ENCODE measurements at places on chromosomes 16 and 17.

DNA sequence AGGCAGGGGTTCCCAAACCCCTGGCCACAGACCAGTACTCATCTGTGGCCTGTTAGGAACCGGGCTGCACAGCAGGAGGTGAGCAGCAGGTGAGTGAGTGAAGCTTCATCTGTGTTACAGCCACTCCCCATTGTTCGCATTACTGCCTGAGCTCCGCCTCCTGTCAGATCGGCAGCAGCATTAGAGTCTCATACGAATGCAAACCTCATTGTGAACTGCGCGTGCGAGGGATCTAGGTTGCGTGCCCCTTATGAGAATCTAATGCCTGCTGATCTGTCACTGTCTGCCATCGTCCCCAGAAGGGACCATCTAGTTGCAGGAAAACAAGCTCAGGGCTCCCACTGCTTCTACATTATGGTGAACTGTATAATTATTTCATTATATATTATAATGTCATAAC is 25.1 kb upstream of the RMI2 start:
- DNase-seq: no peak

DNA sequence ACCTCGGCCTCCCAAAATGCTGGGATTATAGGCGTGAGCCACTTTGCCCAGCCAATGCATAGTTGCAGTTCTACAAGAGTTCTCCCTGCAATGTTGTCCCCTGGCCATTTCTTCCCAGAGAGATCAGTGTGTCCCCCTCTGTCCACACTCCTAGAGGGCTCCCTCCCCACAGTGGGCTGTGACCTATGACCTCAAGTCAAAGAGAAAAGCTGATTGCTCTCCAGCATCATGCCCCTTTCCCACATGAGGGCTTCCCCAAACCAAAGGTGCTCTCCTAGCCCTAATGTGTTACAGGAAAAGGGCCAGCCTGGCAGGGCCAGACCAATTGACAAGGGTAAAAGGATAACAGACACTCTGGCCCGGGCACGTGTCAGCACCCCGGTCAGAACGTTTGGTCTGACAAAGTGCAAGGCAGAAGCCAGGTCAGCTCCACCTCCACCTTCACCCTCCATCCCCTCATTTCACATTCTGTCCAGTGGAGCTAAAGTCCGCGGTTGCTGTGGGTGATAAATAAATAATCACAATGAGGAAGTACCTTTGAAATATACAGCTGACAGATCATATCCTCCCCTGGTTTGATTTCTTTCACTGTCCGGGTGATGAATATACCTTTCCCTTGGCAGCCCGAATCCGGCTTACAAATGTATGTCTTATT is 17.8 kb downstream of the TTLL6 start:
- DNase-seq: no peak

GRCh38 chr16:84828322-84828721 is 8.5 kb downstream of the CRISPLD2 start:
- no peak for DNase-seq

DNA sequence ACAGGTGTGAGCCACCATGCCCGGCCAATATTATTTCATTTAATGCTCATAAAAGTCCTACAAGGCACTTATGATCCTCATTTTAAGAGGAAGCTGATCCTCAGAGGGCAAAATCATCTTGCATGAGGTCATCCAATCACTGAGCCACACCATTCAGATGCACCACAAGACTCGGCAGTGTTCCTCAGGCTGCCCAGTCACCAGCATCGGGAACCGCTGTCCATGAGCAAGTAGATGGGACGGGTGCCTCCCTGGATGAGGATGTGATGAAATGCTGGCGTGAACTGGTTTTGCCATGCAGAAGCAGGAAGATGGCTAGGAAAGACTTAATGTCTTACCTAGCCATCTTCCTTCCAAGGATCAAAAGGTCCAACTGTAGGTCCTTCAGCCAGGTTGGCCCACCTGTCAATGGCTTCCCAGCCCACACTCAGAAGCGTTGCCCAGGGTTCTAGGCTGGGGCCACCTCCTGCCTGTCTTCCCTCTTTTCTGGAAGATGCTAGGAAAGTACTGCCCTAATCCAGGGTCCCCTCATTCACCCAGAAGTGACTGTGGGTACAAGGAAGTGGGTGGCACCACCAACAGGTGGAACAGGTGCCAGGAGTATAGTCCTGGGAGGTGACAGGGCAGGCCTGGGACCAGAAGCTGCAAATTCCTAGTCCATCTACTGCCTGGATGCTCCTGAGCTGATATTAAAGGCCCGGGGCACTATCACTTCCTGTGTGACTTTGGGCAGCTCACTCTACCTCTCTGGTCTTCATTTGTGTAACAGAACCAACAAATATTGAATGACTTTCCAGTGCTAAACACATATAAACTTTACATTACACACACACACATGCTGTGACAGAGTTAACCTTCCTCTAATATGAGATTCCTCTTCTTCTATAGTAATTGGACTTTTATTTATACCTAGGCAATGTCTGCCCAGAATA is 32.2 kb upstream of the CRYBA1 start:
- no peak for DNase-seq

DNA sequence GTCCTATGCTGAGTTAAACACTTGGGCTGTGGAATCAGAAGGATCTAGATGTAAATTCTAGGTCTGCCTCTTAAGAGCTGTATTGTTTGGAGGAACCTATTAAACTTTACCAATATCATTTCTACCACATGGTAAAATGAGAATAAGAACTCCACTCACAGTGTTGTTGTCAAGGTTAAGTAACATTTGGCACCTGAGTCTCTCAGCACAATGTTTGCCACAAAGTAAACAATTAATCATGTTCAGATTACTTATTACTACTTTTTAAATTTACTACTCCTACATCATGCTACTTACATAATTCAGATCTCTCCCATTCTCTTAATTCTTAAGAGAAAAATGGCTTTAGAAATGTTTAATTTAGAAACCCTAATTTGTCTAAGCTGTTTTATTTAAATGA is 305.9 kb downstream of the CA10 start:
- DNase-seq: no peak

DNA sequence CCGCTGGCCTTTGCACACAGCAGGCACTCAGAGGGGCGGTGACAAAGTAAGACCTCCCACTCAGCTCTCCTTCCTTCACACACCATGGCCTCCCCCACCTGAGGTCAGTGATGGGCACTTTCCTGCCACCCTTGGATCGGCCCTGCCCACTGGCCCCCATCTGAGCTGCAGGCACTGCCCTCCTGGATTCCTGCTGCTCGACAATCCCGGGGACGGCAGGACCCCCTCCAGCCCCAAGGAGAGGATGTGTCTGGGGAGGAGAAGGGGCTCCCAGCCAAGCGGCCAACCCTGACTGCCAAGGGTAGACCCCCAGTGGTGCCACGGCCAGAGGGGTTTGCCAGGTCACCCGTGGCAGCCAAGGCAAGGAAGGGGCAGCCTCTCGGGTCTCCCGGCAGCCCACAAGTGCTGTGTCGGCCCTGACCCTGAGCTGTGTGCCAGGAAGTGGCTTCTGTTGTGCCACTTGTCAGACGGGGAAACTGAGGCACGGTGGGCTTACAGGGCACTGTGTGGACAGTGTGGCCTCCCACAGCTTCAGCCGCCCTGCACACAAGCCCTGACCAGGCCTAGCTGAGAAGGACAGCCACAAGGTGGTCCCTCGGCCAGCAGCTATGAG is 22.7 kb downstream of the PIEZO1 start:
- no peak for DNase-seq

DNA sequence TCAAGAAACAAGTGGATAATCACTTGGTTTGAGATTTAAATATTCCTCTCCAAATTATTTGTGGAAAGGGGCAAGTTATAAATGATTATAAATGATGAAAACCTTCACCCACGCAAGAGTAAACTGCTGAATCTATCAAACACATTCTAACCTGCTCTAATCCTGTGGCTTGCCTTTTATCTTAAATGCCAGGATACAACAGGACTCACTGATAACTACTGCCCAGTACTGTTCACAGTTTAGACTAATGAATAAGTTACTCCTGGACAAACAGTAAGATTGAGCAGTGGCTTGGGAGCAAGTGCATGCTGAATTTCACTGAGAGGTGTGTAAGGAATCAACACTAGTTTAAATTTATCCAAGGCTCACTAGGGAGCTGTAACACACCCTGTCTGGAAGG is 31.1 kb downstream of the IGF2BP1 start:
- DNase-seq: no peak

- DNase-seq: no peak
Observed at GRCh38 chr16:11179574-11179973, 76.4 kb downstream of the SOCS1 start.

DNA sequence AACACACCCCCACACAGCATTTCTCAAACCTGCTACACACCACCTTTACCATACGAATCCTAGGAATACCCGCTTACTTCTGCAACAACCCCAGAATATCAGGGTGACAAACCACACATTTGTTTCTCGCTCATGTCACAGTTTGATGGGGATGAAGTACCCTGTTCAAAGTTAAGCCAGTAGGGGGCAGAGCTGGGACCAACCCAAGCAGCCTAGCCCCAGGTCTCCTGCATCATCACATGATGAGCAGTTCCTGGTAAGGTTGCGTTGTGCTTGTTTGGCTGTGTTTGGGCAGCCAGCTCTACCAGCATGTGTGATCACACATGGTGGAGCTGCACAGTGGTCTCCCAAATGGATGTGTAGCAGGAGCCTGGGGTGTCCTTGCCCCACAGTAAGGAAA is 103.6 kb upstream of the C16orf82 start:
- no peak for DNase-seq

DNA sequence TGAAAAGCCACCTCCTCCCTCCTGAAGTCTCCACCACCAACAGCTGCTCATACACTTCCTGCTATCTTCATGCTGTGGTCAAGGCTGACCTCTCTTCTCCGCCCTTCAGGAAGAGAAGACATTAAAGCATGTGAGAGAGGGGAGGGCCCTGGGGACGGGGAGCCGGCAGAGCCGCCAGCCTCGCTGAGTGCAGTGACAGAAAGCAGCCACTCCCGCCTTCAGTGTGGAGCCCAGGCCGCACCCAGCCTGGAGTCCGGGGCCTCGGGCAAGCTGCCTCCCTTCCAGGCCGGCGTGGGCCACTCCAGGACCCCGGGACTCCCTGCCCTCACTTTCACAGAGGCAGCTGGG is 94.7 kb upstream of the TNRC6C start:
- DNase-seq: no peak

DNA sequence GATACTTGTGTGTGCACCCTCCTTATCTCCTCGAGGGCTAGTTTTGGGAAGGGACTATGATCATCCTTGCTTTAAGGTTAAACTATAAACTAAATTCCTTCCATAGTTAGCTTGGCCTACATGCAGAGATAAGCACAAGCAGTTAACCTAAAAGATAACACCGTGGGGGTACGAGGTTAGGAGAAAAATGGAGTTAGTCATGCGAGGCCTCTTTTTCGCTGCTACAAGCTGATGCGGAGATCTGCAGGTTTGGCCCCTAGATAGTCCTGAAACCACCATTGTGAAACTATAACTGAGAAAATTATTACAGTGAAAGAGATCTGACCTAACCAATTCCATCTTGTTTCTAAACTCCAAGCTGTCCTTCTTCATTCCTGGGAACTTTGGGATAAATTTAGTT is 113.7 kb upstream of the ZKSCAN2 start:
- DNase-seq: no peak
